ENCODE measurements at places on chromosomes 11 and 22. TPM values are rescaled to one million over a fixed set of nuclear protein-coding genes. Genes with fewer than 3 reads are reported as not detected.
A peak's percentile ranks its signal among the peaks of the same experiment; 100 is the strongest.

The CNIH2 gene
- 2.8 TPM for total RNA-seq

The TRIM22 gene
- 125 TPM for total RNA-seq

The CRYAB gene
- 3.1 TPM for total RNA-seq

The TMPRSS5 gene
- total RNA-seq: 0.11 TPM

The MICALL1 gene
- 61.1 TPM for total RNA-seq

GRCh38 chr11:119865661-119866156 is 136.7 kb upstream of the NECTIN1 start:
- no peak for DNase-seq

- peak; percentile 5 for DNase-seq
These were observed 563.0 kb downstream of the SOX6 start for GRCh38 chr11:15793043-15793996.

GRCh38 chr11:19658344-19658743 is 54.3 kb upstream of the NAV2 start:
- no peak for DNase-seq

DNA sequence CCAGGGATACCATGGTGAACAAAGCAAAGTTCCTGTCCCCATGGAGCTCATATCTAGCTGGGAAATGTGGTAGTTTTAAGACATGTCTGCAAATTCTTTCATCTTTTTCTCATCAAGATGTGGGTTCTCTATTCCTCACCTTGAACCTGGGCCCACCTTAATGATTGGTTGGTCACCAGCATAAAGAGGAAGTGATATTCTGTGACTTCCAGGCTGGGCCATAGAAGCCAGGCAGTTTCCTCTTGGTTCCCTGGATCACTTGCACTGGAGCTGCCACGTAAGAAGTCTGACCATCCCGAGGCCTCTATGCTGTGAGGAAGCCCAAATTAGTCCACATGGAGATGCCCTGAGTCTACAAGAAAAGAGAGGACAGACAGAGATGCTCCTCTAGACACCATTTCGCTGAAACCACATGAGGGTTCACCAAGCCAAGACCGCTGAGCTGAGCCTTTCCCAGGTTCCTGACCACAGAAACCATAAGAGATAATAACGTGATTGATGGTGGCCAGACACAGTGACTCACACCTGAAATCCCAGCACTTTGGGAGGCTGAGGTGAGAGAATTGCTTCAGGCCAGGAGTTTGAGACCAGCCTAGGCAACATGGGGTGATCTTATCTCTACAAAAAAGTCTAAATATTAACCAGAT is 119.5 kb upstream of the ISX start:
- DNase-seq: no peak

DNA sequence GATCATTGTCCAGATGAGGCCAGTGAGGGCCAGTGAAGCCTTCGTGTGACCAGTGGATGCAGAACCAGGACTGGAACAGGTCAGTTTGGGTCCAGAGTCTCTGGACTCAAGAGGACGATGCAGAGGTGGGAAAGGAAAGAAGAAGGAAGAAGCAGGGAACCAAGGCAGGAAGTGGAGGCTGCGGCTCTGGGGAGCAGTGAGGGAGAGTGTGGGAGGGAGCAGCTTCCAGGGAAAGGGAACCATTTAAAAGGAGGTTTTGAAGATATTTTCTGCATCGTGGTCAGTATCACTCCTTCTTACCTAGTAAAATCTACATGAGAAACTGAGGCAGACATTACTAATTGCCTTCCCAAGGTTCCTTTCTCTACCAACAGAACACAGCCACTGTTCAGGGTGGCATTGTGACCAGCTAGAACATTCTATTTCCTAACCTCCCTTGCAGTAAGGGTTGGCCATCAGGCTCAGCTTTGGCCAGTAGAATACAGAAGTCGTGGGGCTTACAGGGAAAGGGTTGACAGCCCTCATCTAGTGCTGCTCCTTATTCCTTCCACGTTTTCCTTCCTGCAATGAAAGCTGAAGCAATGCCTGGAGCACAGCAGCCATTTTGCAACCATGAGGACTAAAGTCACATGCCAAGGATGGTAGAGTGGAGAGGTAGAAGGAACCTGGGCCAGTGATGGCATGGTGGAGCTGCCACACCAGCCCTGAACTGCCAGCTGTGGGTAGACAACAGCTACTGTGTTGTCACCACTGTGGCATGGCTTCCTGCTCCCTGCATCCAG is 29.1 kb upstream of the LINC01488 start:
- no peak for DNase-seq

DNA sequence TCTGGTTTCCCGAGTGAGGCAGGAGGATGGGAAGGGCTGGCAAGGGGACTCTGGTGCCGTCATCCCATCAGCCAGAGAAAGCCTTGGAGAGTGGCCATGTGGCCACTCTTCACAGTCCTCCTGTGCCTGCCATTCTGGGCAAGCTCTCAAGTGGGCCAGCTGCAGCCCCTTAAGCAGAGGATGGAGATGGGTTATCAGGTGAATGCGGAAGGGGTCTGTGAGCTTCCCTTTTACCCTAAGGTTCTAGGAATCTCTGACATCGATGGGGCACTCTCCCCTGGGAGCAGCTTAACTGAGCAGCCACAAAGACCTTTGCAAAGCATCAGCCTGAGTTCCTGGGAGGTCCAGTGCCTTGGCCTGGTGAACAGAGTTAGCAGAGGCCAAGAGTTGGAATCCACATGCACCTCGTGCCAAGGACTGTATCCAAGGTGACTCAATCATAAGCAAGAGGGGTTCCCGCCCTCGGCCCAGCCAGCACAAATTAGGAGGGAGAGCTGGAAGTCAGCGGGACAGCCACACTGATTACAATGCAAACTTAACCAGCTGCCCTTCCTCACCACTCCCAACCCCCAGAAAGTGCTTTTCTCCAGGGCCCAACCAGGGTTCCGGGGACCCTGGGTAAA is 193.6 kb downstream of the BUD13 start:
- DNase-seq: no peak

GRCh38 chr11:129723146-129723760 is 92.4 kb upstream of the TMEM45B start:
- DNase-seq: no peak

GRCh38 chr11:124739479-124740276 is at the start of gene NRGN:
Gene NRGN (plus strand): TSS chr11:124739942. CDS start chr11:124740085, 143 bp downstream.
- DNase-seq: peak; percentile 81

- no peak for DNase-seq
These were observed 125.5 kb downstream of the C11orf87 start for GRCh38 chr11:109547356-109548027.

- peak; percentile 35 for DNase-seq
These were observed 534.2 kb downstream of the TBC1D22A start for GRCh38 chr22:47296405-47297260.

GRCh38 chr11:114130629-114131277 is 71.2 kb downstream of the ZBTB16 start:
- DNase-seq: no peak

GRCh38 chr22:22408731-22409696 is 99.5 kb downstream of the ZNF280B start:
- DNase-seq: no peak

DNA sequence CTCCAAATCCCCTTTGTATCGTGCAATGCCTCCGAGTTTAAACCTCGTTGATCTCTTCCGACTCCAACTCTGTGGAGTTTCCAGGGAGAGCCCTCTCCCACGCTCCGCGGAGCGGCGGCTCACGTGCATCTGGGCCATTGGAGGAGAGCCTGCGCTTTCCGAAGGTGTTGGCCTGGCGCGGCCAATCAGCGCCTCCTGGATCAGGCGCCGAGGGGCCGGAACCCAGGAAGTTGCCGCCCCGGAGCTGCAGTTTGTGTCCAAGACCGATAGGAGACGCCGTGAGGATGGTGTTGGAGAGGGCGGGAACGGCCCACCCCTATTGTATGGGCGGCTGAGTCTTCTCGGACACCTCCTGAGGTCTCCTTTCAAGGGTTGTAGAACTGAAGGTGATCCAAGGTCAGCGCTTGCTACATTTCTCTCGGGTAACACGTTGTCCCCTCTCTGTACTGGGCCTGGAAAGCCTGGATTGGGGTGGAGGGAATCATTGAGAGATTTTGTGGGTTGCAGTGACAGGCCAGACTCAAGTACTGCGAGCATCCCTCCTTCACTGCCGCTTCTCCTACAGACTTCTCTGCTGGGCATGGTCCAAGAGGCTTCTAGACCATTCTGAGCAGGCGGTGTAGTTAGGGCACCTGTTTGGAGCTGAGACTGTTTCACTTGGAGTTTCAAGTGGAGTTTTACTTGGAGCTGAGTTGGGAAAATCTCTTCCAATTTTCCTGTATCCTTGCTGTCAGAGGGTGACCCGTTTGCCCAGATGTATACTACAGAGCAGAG is 1.7 kb downstream of the ADAMTS15 start:
- DNase-seq: no peak

GRCh38 chr11:2187280-2187707 is 15.7 kb upstream of the TH start:
- DNase-seq: no peak

DNA sequence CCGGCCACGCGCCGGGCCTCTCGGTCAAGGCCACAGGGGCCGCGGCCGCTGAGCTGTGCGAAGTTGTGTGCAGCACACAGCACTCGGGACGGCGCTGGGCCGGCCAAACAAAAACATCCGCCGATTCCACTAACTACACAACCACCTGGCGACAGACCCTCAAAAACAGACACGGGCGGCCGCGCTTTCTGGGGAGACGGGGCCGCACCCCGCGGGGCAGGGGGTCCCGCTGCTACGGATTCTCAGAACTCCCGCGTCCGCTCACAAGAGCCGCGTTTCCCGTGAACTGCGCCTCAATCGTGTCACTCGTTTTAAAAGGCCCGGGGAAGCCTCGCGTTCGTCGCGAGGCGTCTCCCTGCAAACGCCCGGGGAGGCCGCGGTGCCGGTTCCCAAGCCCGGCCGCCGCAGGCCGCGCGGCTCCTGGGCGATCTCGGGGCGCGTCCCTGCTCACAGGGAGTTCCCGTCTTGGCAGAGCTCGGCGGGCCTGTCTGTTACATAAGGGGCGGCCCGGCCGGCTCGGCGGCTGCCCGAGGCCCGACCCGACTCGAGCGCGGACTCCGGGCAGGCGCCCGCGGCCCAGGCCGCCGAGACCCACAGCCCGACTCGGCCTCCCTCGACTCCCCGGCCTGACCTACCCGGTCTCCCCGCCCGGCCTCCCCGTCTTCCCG is 936 bp downstream of the BRD1 start:
- no peak for DNase-seq

- no peak for DNase-seq
These were observed 736.7 kb upstream of the ANO5 start for GRCh38 chr11:21456186-21456585.

- no peak for DNase-seq
These were observed 34.6 kb downstream of the ASCL2 start for GRCh38 chr11:2235588-2236326.

- no peak for DNase-seq
These were observed 59.0 kb downstream of the NCAPD3 start for GRCh38 chr11:134164490-134165370.

DNA sequence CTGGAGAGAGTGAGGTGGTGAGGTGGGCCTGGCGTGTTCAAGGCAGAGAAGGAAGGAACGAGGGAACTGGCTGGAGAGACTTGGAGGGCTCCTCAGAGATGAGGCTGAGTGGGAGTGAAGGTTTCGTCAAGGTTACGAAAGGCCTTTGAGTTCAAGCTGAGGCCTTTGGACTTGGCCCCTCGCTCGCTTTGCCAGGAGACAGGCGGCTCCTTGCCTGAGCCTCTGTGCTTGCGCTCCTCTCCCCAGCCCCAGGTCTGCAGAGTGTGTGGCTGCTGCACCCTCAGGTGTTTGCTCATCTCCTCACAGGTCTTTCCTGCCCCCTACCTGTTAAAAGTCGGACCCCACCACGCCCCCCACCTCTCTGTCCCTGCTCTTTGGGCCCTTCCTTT is 91.6 kb downstream of the ATXN10 start:
- no peak for DNase-seq

DNA sequence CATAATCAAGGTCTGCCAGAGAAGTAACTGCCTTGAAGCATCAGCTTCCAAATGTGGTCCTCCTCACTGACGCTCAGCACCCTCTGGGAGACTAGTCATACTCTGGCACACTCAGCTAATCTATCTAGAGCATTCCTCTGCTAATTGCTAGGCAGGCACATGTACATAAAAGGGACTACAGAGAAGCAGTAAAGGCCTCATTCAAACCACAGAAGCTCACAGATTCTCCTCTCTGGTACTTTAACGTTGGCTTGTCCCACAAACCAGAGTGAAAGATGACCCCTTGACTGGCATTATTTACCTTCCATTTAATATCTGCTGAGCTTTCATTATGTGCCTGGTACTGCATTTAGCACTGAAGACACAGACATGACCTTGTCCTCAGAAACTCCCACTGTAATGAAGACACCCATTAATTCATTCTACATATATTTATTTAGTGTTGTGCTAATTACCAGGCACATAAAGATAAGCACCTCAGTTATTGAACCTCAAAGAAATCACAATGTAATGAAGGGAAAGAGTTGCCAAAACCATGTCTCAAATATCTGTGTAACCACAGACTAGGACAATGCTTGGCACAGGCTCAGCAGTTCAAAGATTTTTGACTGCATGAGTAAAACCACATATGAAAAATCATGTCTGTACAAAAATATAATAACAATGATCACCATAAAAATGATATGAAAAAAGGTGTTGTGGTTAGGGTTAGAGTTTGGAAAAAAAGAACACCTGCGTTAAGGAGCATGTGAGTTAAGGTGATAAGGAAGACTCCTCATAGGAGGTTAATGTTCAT is 550.4 kb downstream of the DLG2 start:
- DNase-seq: no peak

DNA sequence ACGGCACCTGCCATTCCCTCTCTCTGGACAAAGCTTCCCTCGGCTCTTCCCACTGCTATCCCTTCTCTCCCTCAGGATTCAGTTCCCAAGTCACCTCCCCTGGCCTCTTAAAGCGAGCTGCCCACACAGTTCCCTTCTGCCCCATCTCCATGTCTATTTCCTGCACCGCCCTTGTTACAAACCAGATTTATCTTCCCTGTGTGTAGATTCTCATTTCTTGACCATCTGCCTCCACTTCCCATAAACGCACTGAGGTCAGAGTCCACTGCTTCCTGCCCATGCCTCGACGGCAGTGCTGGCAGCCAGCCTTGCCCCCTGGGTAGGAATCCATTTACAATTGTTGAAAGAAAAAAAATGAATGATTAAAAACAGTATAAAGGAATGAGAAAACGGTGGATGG is 11.6 kb upstream of the APOBEC3B start:
- DNase-seq: no peak

DNA sequence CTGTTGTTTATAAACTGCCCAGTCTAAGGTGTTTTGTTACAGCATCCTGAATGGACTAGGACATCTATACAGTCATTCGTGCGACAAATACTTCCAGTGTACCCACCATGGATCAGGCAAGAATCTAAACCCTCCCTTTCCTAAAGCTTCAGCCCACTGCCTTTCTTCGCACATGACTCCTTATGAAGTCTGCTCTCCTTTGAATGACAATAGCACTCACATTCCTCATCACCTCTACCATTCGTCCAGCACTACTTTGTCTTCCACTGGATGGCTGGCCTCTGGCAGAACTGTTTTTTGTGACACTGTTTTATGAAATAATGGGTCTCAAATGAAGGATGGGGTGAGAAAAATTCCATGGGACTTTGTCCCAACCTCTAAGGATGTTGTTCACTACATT is 89.8 kb upstream of the LIN7C start:
- no peak for DNase-seq

DNA sequence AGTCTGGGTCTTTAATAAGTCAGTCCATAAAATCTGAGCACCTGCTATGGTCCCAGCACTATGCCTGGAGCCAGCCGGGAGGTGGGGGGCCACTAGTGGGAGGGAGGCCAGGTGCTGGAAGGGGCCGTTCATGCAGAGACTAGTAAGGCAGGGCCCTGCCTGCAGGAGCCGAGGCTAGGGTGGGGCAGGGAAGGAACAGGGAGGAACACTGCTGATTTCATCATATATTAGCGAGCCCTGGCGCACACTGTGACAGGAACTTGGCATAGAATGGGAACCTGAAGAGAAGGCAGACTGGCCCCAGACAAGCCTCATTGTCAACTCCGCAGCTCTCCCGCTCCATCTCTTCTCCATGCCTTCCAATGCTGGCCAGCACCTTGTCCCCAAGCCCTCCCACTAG is 7.1 kb downstream of the VSIG10L2 start:
- no peak for DNase-seq

Data from SJSA1 (cell line).